Activated effector memory CD4-positive, alpha-beta T cell treated with anti-CD3 and anti-CD28 coated beads, Interleukin-2, amount 50 U/mL, for 16 hours (primary cell): ENCODE measurements at places on chromosomes 4 and X.

DNA sequence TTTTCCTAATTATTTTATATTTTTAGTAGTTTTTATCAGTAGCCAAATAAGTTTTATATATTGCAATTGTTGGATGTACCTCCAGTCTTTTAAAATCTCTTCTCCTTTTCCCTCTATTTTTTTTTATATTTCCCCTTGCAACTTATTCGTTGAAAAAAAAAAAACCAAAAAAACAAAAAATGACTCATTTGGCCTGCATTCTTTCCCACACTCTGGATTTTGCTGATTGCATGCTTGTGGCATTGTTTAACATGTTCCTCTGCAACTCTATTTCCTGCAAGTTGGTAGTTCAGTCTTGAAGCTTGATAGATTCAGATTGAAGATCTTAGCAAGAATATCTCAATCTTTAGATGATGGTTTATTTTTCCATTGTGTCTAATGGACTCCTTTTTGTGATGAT, 260.6 kb upstream of the BOD1L1 start:
- no peak for DNase-seq

DNA sequence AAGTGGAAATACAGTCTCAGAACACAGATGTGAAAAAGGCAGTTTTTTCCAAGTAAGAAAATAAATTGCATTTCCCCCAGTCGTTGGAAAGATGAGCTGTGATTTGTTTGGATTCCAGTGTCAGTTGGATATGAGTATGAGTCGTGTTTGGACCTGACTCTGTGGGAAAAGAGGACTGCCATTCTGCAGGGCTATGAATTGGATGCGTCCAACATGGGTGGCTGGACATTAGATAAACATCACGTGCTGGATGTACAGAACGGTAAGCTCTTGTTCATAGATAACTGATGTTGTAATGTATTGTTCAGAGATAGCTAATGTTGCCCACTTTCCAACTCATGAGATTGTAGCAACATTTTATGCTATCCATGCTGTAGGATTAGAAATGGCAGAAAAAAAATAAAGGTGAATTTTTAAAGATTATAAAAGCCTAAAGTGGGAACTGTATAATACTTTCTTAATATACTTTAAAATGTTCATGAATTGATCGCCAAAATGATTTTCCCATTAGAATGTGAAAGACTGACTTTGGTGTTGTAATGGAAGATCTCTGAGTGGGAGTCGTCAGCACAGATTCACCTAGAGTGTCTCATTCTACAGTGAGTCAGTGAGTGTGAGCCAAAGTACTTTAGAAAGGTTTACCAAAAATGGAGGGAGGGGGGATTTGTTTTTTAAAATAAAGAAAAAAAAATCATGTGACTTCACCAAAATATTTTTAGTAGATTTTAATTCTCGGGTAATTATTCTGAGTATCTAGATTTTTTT, 178.7 kb downstream of the DCTD start:
- DNase-seq, result no peak

- no peak for DNase-seq
These were observed 52.8 kb downstream of the MED28 start for GRCh38 chr4:17667253-17667652.

DNA sequence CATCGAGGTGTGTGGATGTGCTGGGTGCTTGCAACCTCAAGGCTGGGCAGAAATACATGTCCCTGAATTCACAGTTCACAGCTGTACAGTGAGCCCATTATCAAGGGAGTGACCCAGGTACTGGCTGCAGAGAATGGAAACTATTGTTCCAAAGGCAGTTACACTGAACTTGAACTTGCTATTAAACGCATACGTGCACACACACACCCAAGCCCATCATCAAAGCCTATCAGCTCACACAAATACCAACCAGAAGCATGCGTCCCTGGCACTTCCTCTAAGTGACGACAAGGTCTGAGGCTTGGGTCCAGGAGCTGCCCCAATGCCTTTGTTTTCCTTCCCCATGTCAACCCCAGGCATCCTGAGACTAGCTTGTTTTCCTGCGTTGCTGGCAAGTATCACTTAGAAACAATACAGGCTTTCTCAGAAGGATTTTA, 88.6 kb downstream of the IRF2 start:
- no peak for DNase-seq

DNA sequence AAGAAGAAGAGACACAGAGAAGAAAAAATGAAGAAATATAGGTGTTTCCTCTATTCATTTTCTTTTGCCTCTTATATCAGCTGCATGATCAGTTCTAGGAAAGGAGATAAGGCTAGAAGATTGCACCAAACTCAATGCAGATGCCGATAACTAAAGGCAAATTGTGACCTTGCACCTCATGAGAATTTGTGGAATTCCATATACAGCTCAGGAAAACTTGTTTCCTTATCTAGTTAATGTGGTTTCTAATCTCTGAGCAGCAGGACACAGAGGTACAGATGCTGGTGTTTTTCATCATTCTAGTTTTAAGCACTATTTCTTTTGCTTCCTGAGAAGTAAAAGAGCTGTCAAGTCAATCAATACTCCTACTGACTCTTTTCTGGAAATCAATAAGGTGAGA, 104.6 kb upstream of the NWD2 start:
- no peak for DNase-seq

DNA sequence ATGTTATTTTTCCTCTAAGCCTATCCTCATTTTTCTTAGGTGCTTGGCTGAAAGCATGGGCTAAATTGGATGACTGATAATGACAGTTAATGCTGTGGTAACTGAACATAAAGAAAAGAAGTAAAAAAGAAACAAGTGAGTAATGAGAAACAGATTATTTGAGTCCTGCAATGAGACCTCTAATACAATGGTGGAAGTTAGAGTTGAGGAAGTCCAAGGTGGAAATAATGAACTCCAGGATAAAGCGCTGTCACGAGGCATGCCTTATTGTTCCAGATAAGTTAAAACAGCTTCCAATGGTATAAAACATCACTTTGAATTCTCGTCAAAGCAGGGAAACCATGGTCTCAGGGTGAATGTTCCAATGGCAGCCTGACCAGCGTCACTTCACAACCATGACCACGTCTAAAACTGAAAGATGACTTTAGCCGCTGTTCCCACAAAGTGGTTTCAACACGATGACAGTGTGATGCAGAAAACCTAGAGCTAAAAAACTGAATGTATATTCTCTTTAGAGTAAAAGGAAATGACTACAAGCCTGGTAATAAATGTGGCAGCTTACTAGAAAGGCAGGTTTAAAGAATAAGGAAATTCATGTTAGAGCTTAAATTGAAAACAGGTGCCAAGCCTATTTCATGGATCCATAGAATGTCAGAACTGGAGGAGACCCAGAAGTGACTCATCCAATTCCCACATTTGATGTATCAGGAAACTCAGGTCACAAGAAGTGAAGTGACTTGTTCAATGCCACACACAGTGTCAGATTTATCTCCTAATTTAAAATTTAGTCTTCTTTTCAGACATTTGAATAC, 202.6 kb upstream of the GYPA start:
- DNase-seq, result no peak

- no peak for DNase-seq
These were observed 208.4 kb downstream of the DCLK2 start for GRCh38 chr4:150286656-150287055.

DNA sequence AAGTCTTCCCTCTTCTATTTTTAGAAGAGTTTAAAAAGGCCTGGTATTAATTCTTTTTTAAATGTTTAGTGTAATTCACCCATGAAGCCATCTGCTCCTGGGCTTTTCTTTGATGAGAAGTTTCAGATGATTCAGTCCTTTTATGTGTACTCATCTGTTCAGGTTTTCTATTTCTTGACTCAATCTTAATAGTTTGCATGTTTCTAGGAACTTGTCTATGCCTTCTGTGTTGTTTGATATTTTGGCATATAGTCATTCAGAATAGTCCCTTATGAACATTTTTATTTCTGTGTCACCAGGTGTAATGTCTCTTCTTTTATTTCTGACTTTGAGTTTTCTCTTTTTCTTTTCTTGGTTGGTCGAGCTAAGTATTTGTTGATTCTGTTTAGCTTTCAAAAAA, 20.2 kb upstream of the IL2 start:
- DNase-seq, result no peak

GRCh38 chr4:174650711-174651355, 128.5 kb upstream of the HPGD start:
- no peak for DNase-seq

DNA sequence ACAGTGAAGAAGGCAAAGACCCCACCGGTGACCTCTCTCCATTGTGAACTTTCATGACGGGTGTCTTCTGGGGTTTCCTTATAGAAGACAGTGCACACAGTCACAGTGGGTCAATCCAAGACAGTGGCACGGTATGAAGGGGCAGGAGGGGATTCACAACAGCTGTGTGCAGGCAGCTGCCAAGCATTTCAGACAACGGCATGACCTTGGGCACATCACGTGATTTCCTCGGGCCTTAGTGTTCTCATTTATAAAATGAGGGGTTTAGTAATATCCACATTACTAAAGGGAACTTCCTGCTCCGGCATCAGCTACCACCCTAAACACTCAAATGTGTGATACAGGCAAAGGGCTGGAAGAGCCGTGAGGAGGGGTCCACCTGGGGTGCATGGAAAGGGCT, 42.9 kb downstream of the RBM47 start:
- no peak for DNase-seq

GRCh38 chrX:96579252-96579651, 105.4 kb upstream of the DIAPH2 start:
- no peak for DNase-seq

DNA sequence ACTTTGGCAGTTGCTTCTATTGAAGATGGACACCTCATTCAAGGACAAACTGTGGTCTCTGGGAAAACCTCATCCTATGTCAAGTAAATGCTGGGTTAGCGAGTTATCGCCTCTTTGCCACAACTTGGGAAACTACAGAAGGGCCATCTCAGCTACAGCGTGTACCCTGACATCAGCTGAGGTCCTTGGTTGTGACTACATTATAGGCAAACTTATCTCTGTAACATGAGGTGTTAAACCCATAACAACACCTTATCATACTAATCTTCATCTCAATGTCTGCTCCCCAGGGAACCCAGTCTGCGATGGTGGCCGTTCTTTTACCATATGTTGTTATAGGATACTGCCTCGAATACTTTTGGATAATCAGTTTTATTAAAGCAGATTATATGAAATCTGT, 1862.7 kb downstream of the STIM2 start:
- no peak for DNase-seq

- DNase-seq, result no peak
These were observed 93.1 kb downstream of the GPC3 start for GRCh38 chrX:133892337-133892736.

DNA sequence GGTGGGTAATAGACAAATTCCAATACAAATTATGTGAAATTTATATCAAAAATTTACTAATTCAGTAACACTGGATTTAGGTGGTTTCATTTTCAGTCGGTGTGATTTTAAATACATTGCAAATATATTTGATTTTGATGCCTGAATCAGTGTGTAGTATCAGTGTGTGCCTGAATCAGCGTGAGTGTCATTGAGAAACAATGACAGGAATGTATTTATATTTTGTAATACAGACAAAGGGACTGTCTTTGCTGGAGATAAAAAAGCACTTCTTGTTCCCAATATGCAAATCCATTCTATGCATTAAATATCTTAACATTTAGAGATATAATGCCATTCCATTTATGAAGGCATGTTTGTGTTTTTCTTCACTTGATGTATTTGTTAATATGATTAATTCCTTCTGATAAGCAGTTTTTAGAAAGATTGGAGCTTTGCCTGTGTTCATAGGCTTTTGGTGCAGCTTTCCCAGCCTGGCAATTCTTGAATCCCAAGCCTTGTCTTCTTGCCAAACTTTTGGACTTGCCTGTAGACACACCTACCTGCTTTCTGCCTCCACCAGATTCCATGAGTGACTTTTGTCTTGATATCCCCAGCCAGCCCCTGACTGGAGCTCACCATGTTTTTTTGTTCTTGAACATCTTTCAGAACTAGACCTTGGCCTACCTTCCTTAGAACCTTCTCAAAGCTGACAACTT, 243.8 kb downstream of the ADGRL3 start:
- no peak for DNase-seq

DNA sequence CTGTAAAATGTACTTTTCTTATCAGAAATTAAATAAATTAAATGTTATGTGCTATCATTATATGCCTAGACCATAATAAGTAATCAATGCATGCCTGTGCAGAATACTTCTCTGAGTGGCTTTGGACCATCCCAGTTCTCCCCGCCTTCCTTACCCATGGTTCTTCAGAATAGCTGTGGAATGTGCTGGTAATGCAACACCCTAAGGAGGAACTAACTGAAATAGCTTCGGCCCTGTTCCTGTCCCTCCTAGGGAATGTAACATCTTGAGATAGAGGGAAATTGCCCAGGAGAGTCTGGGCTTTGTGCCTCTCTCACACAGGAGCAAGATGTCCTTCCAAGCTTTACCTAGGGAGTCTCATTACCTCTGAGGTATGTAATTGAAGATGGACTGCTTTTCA, 693.6 kb upstream of the HS3ST1 start:
- no peak for DNase-seq

- no peak for DNase-seq
These were observed 100.7 kb downstream of the PDGFC start for GRCh38 chr4:156870861-156871260.

DNA sequence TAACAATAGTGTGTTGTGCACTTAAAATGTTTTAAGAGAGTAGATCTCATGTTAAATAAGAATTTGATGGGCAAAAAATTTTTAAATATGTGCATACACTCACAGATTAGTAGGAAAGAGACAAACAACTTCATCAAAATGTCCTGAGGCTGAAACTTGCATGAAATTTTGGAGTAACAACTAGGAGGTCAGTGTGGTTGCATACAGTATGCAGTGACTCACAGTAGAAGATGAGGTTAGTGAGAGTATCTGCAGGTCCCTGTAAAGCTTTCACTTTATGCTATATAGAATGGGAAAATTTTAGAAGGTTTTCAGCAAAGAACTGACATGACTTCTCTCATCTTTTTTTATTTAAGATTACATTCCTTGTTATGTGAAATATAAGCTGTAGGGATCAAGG, 453.1 kb upstream of the KLHL4 start:
- no peak for DNase-seq

DNA sequence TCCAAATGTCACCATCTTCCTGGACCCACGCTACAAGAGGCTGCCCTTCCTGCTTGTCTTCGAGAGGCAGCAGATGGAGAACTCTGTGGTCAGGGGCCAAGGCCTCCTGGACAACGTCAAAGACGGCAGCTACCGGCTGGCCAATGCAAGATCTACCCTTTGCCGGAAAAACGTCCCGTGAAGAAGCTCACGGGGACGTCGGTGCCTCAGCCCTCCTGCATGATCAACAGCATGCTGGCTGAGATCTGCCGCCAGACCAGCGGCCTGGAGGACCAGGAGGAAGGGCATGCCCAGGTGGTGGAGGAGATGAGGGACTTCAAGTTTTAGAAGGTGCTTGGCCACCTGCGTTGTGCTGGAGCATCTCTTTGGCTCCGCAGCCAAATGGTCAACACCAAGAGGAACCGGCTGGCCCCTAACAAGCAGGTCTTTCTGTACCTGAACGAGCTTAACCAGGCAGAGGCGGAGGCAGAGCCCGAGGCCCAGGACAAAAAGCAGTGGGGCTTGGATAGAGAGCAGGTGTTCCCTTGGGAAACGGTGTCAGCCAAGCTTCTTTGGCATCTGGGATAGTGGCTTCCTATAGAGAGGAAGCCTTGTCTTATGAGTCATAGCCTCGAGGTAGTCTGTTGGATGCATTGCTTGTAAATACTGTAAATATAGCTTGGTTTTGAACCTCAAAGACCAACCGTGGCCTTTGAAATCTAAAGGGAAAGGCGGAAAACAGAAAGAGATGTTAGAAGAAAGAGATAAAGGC, 94.8 kb upstream of the ELOVL6 start:
- no peak for DNase-seq

- DNase-seq, result no peak
These were observed 120.5 kb upstream of the FAT1 start for GRCh38 chr4:186844059-186844681.
